Umbilical cord (tissue), 2 donors: ENCODE measurements at places on chromosomes 4 and X. TPM values are rescaled to one million over a fixed set of nuclear protein-coding genes. Genes with fewer than 3 reads are reported as not detected.

GRCh38 chr4:64016893-64017292 lies 392.4 kb downstream of the TECRL start:
- peak; percentile 2 for DNase-seq

- no peak for DNase-seq
Observed at GRCh38 chr4:40858962-40859361, 109.2 kb downstream of the NSUN7 start.

- DNase-seq, result no peak
Observed at GRCh38 chr4:177879851-177880250, 437.6 kb upstream of the AGA start.

DNA sequence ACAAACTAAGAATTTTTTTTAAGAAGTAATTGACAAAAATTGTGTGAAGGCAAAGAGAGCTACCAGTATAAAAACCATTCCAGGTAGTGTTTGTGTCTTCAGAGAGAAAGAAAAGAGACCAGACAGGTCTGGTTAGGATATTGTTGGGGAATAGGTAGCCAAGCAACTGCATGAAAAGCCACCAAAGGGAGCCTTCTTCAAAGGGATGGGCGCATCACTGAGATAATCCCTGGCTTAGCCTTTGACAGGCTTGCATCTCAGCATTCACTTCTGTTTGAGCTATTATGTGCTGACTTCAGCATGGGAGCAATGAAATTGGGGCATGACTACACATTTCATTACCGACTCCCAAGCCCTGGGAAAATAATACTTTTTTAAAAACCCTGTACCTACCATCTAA lies 496.6 kb downstream of the IL1RAPL1 start:
- DNase-seq, result peak; percentile 1

DNA sequence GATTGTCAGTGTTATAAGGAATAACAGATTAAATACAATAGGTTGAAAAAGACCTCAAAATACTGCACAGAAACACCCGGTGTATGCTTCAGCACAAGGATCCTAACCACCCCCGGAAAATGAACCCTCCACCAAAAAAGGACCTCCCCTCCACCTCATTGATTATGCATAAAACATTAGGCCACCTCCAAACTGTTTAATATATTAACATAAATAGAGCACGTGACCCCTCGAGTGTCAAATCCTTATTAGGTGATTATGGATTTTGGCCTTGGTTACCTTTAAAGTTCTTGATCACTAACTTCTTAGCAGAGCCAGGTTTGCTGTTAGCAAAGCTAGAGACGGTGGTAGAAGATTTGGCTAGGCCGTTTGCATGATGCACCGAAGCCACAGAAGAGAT lies 958 bp downstream of the CUL4B start:
- no peak for DNase-seq

GRCh38 chr4:23857367-23857959 lies 32.4 kb downstream of the PPARGC1A start:
- peak; percentile 17 for DNase-seq

GRCh38 chr4:163744861-163745260 lies 250.4 kb downstream of the TMA16 start:
- DNase-seq, result no peak

DNA sequence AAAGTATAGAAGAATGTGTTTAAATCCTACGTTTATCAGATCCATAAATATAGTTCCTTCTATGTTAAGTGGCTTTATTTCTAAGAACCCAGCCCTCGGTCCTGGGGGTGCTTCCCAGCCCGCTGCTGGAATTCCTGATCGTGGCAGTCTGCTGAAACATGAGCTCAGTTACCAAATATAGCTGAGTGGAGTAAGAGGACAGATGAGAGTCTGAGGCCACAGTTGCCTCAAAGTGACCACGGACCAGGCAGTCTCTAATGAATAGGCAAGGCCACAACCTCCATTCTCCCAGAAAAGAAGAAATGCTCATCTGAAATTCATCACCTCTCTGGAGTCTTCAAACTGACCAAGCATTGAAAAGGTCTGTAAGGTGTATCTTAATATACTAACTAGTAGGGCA lies at the start of gene PALLD:
TSS of gene PALLD (plus strand) at position 219 of the 400 bp plus-strand sequence.
- DNase-seq, result peak; percentile 71

GRCh38 chrX:74423289-74423998 lies 2.2 kb downstream of the SLC16A2 start:
- no peak for DNase-seq

GRCh38 chr4:18394656-18395055 lies 373.1 kb upstream of the LCORL start:
- peak; percentile 23 for DNase-seq

- DNase-seq, result no peak
Observed at GRCh38 chr4:56743550-56743949, 62.5 kb upstream of the HOPX start.

GRCh38 chr4:98447648-98448047 lies 186.5 kb downstream of the RAP1GDS1 start:
- DNase-seq, result no peak

GRCh38 chrX:116238093-116238492 lies 67.5 kb downstream of the AGTR2 start:
- no peak for DNase-seq

DNA sequence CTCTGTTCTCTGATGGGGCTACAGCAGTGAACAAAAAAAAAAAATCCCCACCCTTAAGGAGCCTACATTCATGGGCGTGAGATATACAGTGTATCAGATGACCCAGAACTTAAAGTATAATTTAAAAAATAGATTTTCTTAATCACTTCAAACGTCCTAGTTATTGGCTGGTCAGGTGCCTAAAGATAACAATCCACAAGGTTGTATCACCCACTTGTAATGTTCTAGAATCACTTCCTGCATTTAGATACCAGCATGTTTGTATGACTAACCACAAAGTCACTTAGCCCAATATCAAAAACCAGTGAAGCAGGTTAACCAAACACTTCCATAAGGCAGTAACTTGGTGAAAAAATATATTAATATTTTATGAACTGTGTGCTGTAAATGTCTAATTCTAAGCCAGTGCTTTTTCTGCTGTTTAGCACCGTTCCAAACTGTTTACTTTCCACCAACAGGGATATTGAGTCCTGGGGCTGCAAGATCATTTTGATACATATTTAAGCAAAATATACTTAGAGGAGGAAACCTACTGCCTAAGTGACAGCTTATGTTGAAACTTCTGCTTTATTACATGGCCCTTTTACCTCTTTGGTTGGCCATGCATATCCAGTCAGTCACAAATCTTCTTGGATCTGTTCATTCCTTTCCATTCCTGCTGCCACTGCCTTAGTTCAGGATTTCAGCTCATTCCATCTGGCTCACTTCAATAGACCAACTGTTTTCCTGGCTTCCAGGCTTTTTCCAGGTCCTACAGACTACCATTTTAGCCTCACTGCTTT lies 43.3 kb downstream of the CD40LG start:
- DNase-seq, result no peak

- DNase-seq, result no peak
Observed at GRCh38 chrX:69038816-69039215, 126.4 kb downstream of the PJA1 start.

- DNase-seq, result no peak
Observed at GRCh38 chr4:184668511-184669114, 19.1 kb downstream of the PRIMPOL start.

DNA sequence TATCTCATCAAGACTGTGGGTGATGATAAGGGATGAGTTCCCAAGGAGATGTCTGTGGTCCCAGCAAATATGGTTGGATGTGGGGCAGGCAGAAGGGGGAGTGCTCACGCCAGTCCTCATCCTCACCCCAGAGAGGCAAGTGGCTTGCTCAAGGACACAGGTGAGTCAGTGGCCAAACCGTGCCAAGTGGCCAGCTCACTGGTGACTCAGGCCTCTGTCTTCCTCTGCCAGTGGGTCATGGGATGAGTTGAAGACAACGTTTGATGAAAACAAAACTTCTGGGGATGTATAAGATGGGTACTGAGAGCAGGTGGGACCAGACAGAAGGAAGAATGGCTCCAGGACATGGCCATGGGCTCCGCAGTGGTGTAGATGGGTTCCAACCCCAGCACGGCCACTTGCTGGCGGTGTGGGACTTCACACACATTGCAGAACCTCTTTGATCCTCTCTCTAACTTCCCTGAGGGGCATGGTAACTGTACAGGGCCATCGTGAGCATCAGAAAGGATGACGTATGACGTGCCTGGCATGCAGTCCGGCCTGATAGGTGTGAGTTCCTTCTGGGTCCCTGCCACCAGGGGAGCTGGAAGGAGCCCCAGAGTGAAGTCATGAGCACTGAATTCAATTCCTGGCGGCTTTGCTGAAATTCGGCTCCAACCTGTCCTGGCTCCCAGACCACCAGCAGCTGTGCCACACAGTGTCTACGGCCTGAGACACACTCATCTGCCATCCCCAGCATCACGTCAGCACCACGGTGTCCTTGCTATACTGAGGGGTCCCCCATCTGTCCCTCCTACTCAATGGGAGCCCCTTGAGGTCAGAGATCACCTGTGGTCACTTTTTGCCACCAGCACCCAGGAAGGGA lies 41.3 kb upstream of the GPR78 start:
- DNase-seq, result no peak

- DNase-seq, result peak; percentile 65
Observed at GRCh38 chrX:129540068-129540653, at the start of gene OCRL. TSS of gene OCRL (plus strand) at chrX:129540259. CDS start at chrX:129540440, 181 bp downstream.

- no peak for DNase-seq
Observed at GRCh38 chrX:69307756-69308155, 142.5 kb upstream of the PJA1 start.

GRCh38 chr4:10694151-10694827 lies 9.7 kb upstream of the CLNK start:
- DNase-seq, result no peak

DNA sequence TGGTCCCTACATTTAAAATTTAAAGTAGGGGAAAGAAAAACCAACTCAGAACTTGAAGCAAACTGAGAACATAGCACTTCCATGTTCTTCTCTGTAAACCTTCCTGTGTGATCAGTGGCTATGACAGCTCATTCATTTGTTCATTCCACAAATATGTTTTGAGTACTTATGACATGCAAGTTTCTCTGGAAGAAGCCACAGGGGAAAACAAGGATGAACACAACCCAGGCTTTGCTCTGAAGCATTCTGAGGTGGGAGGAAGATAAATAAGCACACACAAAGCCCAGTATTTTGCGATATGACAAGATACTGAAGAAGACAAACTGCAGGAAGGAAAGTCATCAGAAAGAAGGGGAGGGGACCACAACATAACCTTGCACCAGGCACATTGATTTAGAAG lies 96.4 kb downstream of the CHIC2 start:
- DNase-seq, result no peak

GRCh38 chr4:120796271-120796670 lies 126.3 kb downstream of the PRDM5 start:
- DNase-seq, result no peak

- DNase-seq, result no peak
Observed at GRCh38 chr4:188023682-188024081, 28.1 kb downstream of the ZFP42 start.

- DNase-seq, result no peak
Observed at GRCh38 chr4:6959261-6959660, 49.6 kb downstream of the TBC1D14 start.

- no peak for DNase-seq
Observed at GRCh38 chr4:16775411-16776154, 122.9 kb downstream of the LDB2 start.

DNA sequence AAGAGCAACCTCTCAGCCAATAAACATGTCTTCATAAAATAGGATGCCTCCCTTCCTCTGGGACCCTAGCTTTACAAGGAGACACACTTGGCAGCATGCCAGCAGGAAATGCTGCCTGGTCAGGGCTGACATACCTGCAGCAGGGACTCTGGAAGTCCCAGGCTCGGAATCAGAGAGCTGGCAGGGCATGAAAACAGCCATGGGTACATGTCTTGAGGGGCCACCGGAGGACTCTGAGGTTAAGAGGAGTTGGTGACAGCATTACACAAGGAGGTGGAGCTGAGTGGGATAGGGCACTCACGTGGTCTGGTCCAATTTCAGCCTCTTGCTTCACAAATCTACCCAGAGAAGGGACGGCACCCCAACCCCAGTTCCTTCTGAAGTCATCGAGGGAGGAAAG lies 15.7 kb downstream of the MSX1 start:
- no peak for DNase-seq

DNA sequence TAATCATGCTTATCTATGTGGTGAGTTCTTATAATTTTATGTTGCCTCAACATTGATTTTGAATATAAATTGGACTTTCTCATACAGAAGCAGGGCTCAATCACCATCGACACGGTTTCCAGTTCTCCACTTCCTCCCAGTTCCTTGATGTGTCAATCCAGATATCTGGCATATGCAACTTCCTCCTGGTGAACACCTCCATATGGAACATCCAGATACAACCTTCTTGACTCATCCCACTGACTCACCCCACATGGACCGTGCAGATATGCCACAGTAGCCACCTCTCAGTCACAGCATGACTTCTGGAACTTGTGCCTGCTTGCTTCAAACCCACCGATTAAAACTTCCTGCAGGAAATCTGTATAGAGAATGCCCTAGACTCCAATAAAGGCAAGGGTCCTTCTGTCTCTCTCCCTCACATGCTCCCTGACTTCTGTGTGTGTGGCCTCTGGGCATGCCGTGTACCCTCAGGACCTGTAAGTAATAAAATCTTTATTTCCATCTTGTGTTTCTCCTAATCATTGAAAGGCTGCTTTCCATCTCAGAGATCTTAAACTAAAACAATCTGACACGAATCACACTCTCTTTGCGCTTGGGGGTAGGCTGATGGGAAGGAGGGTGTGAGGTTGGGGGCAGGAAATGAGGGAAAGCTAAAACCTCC lies 67.0 kb downstream of the HTRA3 start:
- DNase-seq, result no peak

- no peak for DNase-seq
Observed at GRCh38 chr4:16606691-16607090, 291.8 kb downstream of the LDB2 start.

DNA sequence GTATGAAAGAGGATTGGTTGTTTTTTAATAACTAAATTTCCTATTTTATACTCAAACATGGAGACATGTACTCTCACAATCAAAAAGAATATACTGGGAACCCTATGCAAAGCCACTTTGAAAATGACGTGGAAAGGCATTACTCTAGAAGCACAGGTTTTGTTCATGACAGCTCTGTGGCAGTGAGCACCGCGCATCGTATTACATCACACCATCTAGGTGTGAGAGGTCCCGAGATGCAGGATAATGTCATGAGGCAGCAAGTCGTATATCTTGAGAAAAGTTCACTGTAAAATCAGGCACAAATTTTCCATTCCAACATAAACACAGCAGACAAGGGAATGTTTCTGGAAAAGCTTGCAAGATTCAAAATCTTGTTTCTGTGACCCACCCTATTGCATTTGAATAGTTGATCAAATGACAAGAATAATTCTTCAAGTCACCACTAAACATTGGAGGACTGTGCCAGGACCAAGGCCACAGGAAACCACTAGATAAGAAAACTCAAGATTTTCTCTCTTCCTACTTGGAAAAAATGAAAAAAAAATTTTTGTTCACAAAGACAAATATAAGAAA lies 127.6 kb downstream of the LDB2 start:
- DNase-seq, result no peak

GRCh38 chrX:40095583-40096394 lies 2.0 kb downstream of the BCOR start:
- peak; percentile 28 for DNase-seq

The DEFB131A gene
- not detected for total RNA-seq

The SPACA5 gene
- not detected for total RNA-seq

The GPR119 gene
- not detected for total RNA-seq

The MCTS1 gene
- 7.7 TPM for total RNA-seq

The CT45A3 gene
- total RNA-seq, result 0.72 TPM

The BRS3 gene
- 1.2 TPM for total RNA-seq

The FAM53A gene
- total RNA-seq, result not detected

The PNMA5 gene
- total RNA-seq, result 0.24 TPM

The FOXP3 gene
- total RNA-seq, result not detected

The SUV39H1 gene
- 4.6 TPM for total RNA-seq

The MTMR8 gene
- 2.6 TPM for total RNA-seq

The TLR8 gene
- total RNA-seq, result 1.7 TPM

The STBD1 gene
- total RNA-seq, result 29.1 TPM

The RASGEF1B gene
- total RNA-seq, result 17.1 TPM

The CXCL1 gene
- 56.1 TPM for total RNA-seq

The FRYL gene
- 63.8 TPM for total RNA-seq

The NUDT11 gene
- total RNA-seq, result 4.3 TPM
